ENCODE measurements at places on chromosomes 3 and 15.

GRCh38 chr15:88802250-88802990 lies 816 bp upstream of the ACAN start:
- no peak for DNase-seq

GRCh38 chr3:39707314-39707909 lies 102.0 kb upstream of the MYRIP start:
- DNase-seq: no peak

- no peak for DNase-seq
Measured at GRCh38 chr3:43423142-43423541, 136.8 kb downstream of the SNRK start.

DNA sequence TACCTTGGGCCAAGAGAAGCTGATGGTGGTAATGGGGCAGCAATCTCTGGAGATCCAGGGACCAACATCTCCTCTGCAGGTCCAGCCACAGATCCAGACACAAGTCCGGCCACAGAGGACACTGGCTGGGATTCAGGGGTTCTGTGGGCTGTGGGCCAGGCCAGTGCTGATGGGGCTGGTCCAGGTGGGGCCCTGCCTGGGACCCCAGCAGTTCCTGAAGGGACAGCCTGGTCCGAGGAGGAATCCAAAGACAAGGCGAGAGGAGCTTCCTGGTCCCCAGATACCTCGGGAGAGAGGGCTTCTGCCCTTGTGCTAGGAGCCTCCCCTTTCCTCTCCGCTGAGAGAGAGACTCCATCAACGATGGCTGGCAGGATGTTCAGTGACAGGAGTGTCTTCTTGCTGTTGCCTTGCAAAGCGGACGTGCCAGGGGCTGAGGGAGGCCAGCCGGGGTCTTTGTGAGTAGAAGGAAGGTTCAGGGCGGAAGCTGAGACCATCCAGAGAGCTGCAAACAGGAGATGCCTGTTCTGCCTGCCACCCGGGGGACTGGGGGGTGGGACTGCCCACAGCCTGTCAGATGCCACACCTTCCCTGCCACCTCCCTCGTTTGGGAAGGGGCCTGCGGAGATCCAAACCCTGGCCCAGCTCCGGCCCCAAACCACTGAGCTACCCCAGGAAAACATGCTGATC lies 24.5 kb upstream of the GOLGA6C start:
- no peak for DNase-seq

- DNase-seq: no peak
Measured at GRCh38 chr15:80852676-80853075, 73.5 kb downstream of the CEMIP start.

Data from stimulated activated CD4-positive, alpha-beta T cell treated with anti-CD3 and anti-CD28 coated beads, Interleukin-1b, Interleukin-23, amount 100 ng/mL, for 1 hour (primary cell).